ENCODE measurements at places on chromosomes 13 and 19.

GRCh38 chr13:40231311-40231710 lies 435.1 kb downstream of the FOXO1 start:
- no peak for DNase-seq

DNA sequence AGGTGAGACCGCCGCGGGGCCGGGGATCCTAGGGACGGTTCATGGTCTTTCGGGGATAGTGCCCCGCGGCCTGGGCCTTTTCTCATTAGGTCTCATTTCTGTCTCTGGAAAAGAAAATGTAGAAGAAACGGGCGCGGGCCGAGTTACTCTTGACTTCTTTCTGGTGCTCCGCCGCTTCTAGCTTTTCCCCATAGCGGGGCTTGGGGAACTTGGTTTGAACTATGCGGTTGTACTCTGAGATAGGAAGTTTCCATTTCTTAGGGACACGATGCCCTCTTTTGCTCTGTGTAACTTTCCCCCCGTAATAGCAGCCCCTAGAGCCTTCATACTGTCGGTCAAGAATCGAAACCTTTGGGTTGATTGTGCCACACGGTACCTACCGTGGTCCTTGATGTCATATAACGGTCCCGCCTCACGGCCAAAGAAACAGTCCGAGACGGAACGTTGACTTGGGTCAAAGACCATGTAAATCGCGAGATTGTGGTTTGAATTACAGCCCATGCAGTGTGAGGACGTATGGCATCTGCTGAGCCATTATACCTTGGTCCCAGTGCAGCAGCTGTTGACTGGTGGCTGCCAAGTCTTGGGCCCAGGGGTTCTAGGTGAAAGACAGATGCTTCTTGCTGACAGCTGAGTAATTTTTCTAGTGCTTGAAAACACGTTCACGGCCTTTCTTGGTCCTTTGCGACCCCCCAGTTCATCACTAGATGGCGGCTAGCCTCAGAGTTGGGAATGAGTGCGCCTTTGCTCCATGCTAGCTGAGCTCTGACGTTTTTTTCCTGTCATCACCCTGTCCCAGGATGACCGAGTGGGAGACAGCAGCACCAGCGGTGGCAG lies 487 bp downstream of the RPS5 start:
- no peak for DNase-seq

DNA sequence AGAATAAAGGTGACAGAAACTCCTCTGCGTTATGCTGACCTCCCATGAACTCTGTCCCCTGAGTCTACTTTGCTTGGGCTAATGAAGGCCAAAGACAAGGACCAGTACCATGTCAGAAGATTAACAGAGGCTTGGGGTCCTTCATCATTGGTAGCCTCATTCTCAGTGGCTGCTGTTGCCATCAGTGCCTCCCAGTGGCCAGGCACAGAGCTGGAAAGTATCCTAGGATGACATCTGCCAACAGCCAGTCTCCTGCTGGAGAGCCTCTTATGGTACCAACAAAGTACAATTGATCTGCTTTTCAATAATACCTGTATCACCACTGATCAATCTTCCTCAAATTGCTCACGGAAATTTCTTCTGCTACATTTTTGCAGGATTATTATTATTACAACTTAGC lies 281.6 kb downstream of the DNAJC15 start:
- no peak for DNase-seq

DNA sequence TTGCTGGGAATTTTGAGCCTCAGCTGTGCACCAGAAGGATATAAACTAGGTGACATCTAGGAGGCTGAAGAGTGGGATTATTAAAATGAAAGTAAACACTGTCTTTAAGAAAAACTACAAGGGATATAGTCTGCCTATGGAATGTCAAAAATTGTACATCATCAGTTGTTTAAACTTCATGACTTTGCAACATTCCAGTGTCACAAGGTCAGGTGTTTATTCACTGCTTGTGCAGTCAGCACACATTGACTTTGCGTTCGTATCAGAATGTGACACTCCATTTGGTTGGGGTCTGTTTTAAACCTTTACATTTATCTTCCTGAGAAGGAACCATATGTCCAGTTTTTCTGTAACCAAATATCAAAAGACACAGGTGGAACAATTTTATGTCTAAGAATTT lies 85.6 kb downstream of the KL start:
- no peak for DNase-seq

DNA sequence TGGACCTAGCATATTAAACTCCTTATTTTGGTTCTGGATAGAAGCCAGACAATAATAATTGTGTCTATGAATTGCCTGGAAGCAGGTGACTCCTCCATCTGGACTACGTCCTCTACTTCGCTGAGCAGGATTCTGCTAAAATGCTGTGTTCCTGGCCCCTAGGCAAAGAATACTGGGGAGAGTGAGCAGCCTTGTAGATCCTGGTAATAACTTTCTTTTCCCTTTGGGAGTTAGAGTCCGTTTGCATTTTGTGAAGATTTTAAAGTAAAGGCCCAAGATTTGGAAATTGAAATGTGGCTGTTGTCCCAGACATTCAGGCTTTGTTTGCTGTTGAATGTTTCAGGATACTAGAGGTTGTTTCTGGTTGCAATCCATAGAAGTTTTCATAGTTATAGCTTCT lies 511.9 kb upstream of the KLF12 start:
- DNase-seq = no peak

DNA sequence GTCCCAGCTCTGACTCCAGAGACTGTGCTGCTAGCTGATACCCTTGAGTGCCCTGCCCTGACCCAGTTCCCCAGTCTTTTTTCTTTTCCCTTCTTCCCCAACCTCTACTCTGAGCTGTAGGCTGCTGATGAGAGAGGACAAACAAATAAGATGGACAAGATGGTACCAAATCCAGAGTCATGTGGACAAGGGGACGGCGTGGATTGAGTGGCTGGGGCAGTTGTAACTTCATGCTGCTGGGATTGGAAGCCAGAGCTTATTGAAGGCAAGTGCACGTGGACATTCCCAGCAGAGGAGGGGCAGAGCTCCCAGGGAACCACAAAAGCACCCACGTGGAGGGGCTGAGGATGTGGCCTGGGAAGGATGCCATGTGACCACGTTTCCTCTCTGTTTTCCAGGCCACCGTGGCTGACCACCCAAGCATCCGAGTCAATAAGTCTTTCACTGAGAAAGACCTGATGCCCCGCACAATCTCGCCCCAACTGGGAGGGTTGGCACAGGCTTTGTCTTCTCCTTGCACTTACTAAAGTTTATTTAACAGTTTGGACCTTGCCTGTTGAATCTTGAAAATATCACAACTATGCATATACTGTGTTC lies 323.3 kb upstream of the ZNF507 start:
- no peak for DNase-seq

- DNase-seq = no peak
Measured at GRCh38 chr13:38341149-38341692, 8.4 kb upstream of the UFM1 start.

GRCh38 chr19:1481224-1481892 lies 2.3 kb upstream of the C19orf25 start:
- DNase-seq = no peak

- DNase-seq = no peak
Measured at GRCh38 chr19:56097776-56098175, 23.3 kb downstream of the ZNF787 start.

DNA sequence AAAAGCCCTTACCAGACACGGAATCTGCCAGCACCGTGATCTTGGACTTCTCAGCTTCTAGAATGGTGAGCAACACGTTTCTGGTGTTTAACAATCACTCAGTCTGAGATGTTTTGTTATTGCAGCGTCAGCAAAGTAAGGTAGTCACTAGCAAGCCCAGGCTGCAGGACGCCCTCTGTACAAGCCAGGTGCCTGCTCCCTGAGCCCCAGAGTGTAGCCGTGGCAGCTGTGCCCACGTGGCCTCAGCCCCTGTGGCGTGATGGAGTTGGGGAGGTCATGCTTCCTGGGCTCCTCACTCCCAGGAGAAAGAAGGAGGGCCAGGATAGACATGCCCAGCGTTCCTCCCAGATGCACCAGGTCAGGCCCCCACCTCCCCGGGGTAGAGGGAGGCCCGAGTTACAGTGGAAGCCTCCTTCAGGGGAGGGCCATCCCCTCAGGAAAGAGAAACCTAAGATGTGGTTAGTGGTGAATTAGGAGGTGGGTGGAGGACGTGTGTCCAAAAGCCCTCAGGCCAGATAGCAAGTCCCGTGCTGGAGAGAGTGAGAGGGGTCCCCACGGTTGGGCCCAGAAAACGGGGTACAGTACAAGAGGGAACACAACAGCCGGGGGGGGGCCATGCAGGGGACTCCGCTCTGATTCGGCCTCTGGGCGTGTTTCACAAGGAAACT lies 169.6 kb upstream of the SOX1 start:
- no peak for DNase-seq

DNA sequence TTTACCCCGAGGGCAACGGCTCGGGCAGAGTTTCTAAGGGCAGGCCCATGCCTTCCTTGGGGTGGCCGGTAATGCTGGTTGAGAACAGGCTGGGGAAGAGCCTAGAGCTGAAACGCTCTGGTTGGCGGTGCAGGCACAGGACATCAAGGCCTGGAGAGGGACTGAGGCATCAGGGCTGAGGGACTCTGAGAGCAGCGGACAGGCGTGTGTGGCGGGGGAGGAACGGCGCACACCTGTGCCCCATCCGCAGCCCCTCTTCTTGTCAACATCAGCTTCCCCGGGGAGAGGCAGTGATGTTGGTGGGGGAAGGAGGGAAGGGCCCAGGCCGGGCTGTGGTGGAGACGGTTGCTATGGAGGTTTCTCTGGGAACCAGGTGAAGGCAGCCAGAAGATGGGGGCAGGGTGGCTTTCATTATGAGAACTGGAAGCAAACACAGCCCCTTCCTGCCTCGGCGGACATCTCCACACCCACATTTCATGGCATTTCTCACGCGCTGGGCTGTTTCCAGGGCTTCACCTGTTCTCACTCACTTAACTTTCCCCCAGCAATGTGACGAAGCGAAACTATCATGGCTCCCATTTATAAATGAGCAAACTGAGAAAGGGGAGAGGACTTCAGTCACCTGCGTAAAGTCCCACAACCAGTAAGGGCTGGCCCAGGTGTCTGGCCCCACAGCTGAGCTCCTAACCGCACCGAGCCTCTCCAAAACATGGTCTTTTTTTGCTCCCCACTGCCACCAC lies 8.2 kb upstream of the ATF5 start:
- DNase-seq = no peak

- no peak for DNase-seq
Measured at GRCh38 chr13:59332966-59333365, 830.8 kb downstream of the DIAPH3 start.

- no peak for DNase-seq
Measured at GRCh38 chr19:4977299-4978174, 8.6 kb downstream of the KDM4B start.

- DNase-seq = no peak
Measured at GRCh38 chr13:79402679-79403078, 3.4 kb downstream of the RBM26 start.

DNA sequence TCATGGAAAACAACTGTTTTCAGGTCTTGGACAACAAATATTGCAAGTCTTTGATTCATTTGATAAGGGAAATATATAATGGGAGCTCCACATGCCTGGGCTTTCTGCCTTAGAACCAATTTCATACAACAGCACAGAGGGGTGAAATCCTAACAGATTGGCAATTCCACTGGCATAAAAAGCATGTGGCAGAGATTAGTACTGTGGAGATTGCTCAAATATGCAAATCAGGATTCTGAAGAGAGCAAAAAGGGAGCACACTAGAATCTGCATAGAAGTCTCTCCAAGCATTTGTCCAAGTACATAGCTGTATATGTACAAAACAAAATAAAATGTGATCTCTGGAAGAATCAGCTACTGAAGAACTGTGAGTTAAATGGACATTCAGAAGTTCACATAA lies 312.9 kb upstream of the SLITRK5 start:
- no peak for DNase-seq

- no peak for DNase-seq
Measured at GRCh38 chr13:99289674-99290337, 17.4 kb downstream of the GPR183 start.

DNA sequence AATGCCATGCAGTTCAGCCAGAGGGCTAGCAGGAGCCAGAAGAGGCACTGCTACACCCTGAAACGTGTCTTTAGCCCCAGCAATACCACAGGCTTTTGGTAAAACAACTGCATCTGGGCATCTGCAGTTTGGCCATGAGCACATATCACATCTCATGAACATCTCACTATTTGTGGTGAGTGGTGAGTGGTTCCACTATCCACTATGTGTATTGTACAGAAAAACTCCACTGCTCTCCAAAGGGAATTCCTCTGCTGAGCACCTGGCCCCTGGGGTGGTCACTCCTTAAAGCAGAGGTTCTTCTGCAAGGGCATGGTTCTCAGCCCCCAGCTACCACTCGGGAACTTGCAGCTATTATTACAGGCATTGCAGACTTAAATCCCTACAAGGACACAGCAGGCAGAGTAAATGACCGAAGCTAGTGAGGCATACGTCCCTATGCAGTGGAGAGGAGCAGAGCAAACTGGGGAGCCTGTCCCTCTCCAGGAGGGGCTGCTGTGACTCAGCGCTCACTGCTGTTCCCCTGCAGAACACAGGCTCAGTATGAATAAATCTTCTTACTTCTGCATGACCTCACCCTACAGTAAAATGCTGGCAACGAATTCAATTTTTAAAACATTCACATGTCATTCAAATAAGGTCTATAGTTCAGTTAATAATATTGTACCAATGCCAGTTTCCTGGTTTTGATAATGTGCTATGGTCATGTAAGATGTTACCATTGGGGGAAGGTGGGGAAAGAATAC lies 332.4 kb upstream of the ZNF507 start:
- DNase-seq = no peak

DNA sequence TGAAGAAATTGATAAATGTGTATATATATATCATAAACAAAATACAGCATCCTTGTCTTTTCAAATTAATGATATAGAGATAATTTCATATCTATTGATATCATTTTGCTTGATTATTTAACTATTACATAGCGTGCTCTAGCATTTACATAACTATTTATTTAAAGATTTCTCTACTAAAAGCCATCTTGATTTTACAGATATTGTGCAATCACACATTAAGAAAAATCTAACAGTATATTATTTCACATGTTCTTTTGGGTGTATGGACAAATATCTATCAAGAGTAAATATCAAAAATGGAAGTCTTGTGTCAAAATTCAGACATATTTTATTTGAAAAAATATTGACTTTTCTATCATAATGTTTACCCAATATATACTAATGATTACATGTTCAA lies 966.8 kb downstream of the SLITRK5 start:
- no peak for DNase-seq

GRCh38 chr19:42421591-42422031 lies 5.6 kb downstream of the LIPE start:
- DNase-seq = no peak

- DNase-seq = no peak
Measured at GRCh38 chr13:32887617-32888016, 128.6 kb upstream of the KL start.

DNA sequence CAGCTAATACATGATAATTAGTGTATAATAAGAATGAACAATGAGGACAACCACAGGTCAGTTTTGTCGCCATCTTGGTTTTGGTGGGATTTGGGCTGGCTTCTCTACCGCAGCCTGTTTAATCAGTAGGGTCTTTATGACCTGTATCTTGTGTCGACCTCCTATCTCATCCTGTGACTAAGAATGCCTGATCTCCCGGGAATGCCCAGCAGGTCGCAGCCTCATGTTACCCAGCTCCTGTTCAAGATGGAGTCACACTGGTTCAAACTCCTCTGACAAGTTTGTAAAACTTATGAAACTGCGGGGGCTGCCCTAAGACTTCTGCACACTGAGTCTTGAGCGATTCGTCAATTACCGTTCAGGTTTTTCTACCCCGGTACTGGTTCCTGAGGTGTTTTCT lies 21.5 kb upstream of the ADGRE1 start:
- DNase-seq = no peak

Measured in stimulated activated CD4-positive, alpha-beta T cell treated with anti-CD3 and anti-CD28 coated beads, Interleukin-1b, Interleukin-23, amount 100 ng/mL, for 1 hour (primary cell).